CD4-positive, alpha-beta memory T cell (primary cell): ENCODE measurements at places on chromosomes 4 and X.

DNA sequence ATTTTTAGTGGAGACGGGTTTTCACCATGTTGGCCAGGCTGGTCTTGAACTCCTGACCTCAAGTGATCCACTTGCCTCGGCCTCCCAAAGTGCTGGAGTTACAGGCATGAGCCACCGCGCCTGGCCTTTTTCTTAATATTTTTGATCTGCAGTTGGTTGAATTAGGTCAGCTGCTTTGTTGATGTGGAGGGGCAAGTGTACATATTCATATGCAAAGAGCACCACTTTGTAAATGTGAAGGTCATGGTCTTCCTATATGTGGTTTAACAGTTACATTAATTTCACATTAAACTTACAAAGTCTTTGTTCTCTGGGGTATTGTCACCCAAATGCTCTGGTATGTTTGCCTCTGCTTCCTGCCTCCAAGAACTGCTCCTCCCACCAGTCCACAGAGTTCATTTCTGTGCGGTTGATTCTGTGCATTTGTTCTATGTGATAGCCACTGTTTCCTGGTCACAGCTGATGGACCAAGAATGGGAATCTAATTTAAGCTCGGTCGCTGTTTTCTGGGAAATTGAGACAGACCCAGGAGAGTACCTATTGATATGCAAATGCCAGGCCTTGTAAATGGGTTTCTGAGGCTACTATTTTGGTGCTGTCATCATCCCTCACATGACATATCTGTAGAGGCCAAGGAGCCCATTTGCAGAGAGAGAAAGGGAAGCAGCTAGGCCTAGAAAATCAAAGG, 26.9 kb upstream of the HPSE start:
- no peak for DNase-seq

DNA sequence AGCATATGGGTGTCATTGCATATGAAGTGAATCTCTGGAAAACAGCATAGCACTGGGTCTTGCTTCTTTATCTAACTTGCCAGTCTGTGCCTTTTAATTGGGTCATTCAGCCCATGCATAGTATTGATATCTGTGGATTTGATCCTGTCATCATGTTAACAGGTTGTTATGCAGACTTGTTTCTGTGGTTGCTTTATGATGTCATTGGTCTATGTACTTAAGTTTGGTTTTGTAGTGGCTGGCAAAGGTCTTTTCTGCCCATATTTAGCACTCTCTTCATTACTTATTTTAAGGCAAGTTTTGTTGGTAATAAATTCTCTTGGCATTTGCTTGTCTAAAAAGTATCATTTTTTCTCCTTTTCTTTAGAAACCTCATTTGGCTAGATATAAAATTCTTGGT, 221.1 kb upstream of the ITM2A start:
- DNase-seq: no peak

DNA sequence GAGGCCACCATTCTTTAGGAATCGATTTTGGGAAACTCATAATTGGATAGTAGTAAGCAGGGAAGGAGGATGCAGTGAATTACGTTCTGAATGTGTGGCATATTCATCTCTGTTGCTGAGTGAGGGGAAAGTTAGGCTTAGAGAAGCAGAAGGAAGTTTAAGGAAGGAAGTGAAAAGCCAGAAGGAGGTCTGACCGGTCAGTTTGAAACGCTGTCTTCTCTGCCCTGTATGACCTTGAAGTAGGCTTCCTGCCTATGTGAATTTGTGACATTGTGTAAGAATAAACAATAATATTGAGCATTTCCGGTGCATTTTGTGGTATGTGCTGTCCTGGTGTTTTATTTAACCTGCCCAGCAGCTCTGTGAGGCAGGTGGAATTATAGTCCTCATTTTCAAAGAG, 67.3 kb downstream of the PDLIM5 start:
- DNase-seq: no peak

DNA sequence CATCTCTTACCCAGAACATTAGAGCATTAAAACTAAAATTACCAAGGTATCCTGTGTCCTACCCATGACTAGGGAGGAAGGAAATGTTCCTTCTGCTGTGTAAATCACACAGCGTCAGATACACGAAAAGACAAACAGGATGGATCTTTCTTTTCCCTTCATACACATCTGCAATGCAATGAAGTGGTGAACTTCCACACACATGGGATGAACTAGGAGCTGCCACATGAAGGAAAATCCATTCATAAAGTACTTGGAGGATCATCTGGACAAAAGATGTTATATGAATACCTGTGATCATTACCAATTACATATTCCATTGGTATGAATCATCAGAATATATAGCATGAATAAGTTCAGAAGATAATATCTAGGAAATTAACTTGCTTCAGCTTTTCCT, 46.2 kb downstream of the LDB2 start:
- DNase-seq: no peak

- DNase-seq: no peak
Observed at GRCh38 chr4:76589402-76589801, 154.4 kb downstream of the SHROOM3 start.
